CD8-positive, alpha-beta memory T cell (primary cell): ENCODE measurements at places on chromosomes 3 and 15. TPM values are rescaled to one million over a fixed set of nuclear protein-coding genes. Genes with fewer than 3 reads are reported as not detected.

FAM43A gene
- total RNA-seq: 14.5 TPM

BNIP2 gene
- total RNA-seq: 62.7 TPM

COL8A1 gene
- not detected for total RNA-seq

TTLL13 gene
- total RNA-seq: 0.80 TPM

ADAMTS17 gene
- total RNA-seq: 1.9 TPM

NOP10 gene
- 292 TPM for total RNA-seq

MRPS22 gene
- total RNA-seq: 66.9 TPM

KBTBD13 gene
- not detected for total RNA-seq

LDHAL6B gene
- total RNA-seq: not detected

PIGZ gene
- 0.49 TPM for total RNA-seq

SLC7A14 gene
- total RNA-seq: not detected

CLDN16 gene
- not detected for total RNA-seq

CEMIP gene
- not detected for total RNA-seq

GOLGA6L7 gene
- total RNA-seq: not detected

MORC1 gene
- total RNA-seq: not detected

CASR gene
- total RNA-seq: not detected

PRSS50 gene
- total RNA-seq: not detected
